Astrocyte (in vitro differentiated cells and primary cell): ENCODE measurements at places on chromosomes 1 and 21.
A peak's percentile ranks its signal among the peaks of the same experiment; 100 is the strongest.

DNA sequence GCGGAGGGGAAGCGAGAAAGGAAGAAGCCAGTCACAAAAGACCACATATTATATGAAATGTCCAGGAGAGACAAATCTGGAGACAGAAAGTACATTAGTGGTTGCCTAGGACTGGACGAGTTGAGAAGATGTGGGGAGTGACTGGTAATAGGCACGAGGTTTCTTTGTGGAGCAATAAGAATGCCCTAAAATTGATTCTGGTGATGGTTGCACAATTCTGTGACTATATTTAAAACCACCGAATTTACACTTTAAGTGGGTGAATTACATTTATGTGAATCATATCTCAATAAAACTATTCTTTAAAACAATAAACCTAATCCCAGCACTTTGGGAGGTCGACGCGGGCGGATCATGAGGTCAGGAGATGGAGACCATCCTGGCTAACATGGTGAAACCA, 63.1 kb downstream of the ZNF281 start:
- DNase-seq = peak; percentile 75

DNA sequence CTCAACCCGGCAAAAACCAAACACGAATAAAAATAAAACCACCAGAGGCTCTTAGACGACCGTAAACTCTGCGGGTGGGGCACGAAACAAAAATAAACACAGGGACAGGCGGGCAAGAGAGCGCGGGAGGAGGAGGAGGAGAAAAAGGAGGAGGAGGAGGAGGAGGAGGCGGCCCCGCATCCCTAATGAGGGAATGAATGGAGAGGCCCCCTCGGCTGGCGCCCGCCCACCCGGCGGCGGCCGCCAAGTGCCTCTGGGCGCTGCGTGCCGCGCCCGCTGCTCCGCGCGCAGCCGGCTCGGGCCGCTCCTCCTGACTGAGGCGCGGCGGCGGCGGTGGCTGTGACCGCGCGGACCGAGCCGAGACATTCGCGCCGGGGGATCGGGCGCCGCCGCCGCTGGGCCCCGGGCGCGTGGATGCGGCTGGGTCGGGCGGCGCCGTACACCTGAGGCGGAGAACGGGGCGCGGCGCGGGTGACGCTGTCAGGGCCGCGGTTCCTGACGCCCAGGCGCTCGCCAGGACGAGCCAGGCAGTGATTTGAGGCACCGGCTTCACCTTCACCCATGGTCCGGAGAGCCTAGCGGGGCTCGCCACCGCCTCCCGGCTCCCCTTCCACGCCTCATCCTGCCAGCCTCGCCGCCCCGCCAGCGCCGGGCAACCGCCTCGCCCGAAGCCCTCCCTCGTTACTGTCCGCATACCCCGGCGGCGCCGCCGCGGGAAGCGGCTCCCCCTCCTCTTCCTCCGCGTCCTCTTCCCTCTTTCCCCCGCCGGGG, at the start of gene MARK1:
Gene MARK1 (plus strand): TSS at position 229 of the 771 bp plus-strand sequence. CDS start 687 bp downstream, outside the sequence.
- peak; percentile 27 for DNase-seq

GRCh38 chr1:87325982-87326738, 2.5 kb upstream of the LMO4 start:
- DNase-seq = peak; percentile 17

GRCh38 chr1:44707112-44707881, 23.7 kb downstream of the RNU5D-1 start:
- DNase-seq = peak; percentile 94

GRCh38 chr1:12436817-12437599, 181.0 kb downstream of the DHRS3 start:
- DNase-seq = peak; percentile 88

DNA sequence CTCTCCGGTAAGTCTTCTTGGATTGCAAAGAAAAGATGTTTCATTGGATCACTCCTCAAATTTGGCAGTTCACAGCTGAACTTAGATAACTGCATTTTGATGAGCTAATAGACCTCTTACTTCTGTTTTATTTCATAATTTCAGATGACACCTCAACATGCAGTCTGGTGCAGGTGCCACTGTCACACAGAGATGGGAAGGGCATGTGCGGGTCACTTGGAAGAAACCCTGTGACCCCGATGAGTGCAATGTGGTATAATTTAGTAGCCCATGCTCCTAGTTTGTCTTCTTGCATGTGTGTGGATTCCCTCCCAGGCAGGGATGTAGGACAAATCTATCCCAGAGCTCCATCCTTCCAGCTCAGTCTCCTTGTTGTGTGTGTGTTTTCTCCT, 481 bp upstream of the SLAMF1 start:
- no peak for DNase-seq

GRCh38 chr1:203271018-203271743, 34.1 kb upstream of the BTG2 start:
- peak; percentile 64 for DNase-seq

- DNase-seq = no peak
Measured at GRCh38 chr21:35338881-35339632, 290.0 kb upstream of the RUNX1 start.

GRCh38 chr1:156095906-156096508, 13.7 kb upstream of the MEX3A start:
- no peak for DNase-seq

DNA sequence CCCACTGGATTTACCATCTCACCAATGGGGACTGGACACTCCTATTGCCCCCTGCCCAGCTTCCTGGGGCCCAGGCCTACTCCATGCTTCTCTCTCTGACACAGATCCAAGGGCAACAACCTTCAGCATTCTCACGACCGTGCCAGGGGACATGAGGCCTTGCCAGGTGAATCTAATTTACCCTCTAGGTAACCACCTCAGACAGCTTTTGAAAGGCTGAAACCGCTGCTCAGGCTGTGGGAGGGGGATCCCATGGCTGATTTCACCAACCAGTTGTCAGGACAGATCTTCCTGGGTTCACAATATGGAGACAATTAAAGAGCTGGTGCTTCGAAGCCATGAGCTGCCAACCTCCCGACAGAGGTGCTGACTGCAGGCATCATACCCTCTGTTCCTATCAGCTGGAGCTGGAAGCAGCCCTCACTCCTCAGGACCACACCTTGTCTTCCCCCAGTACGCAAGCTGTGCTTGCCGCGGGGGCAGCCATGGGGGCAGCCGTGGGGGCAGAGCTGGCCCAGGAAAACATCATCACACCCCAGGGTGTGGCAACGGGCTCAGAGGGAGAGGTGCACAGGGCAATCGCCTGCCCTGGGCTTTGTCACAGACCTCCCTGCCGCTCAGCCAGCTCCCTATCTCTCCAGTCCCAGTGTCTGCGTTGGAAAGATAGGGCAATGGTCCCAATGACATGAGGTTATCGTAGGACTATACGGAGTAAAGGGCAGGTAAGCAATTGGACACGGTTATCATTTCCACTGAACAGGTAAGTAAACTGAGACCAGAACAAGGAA, 120.2 kb downstream of the DMRTB1 start:
- no peak for DNase-seq

DNA sequence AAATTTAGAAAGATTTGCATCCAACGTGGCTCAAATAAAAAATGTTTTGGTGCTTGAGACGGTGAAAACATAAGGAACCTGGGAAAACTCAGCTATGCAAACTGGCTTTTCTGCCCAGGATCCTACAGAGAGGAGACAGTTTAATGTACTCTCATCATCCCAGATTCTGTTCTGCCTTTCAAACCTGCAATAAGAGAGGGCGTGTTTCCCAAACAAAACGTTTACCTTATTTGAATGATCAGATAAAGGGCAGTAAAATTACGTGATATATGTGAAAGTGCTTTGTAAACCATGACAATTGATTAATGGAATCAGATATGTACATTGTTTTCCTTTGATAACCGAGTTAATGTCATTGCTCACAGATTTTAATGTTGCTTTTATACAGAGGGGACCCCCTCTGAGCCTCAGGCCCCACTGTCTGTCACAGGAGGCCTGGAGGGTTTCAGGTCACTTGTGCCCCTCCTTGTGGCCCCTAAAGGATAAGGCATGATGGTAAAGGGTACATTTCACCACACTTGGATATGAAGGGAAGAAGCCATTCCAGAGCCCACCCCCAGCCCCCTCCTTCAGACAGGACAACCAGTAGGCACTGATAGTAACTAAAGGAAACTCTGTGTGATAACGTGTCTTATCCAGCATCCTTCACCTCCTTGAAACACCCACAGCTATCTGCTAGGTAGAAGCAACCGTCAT, 157.6 kb downstream of the EDEM3 start:
- DNase-seq = no peak

DNA sequence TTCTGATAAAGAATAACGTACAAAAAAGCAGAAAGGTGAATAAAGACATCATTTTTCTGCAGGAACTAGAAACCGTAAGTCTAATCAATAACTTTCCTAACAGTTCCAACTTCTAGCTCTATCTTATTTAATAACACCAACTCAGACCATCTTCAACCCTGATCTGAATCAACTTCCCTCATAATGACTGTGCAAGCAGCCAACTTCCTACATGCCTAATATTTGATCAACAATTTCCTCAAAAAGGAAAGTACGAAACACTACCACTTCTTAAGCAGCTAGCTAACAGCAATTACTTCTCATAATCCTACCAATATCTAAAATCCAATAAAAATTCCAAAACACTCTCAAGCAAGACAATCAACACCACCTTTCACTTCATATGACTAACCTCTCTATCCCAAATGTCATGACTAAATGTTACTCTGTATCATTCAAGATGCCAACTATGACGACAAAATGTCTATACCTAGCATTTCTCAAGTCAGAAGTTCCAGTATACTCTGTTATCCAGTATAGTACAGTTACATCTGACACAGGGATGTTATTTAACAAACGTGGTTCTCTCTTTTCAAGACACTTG, 1.7 kb downstream of the COP1 start:
- peak; percentile 1 for DNase-seq
